Smooth muscle cell of the coronary artery (primary cell): ENCODE measurements at places on chromosomes 4 and X. TPM values are rescaled to one million over a fixed set of nuclear protein-coding genes. Genes with fewer than 3 reads are reported as not detected.

The HTRA3 gene
- 0.45 and 6.8 TPM in 2 replicates for total RNA-seq

The RAB9B gene
- total RNA-seq = 0.94 and 1.5 TPM in 2 replicates

The TCP11X2 gene
- not detected in 2 replicates for total RNA-seq

The F11 gene
- total RNA-seq = not detected in 2 replicates

The PNMA3 gene
- 0.70 TPM in 1 of 2 replicates, not detected in the other for total RNA-seq

The GABRA4 gene
- total RNA-seq = not detected in 2 replicates

The LRBA gene
- 28.8 and 32.5 TPM in 2 replicates for total RNA-seq

The GYPE gene
- total RNA-seq = 0.59 and 1.3 TPM in 2 replicates

The IDS gene
- 28.5 and 30.6 TPM in 2 replicates for total RNA-seq

The NPY5R gene
- total RNA-seq = not detected in 2 replicates

The WDR45 gene
- total RNA-seq = 35.6 and 46.3 TPM in 2 replicates

The NKX3-2 gene
- 0.15 TPM in 1 of 2 replicates, not detected in the other for total RNA-seq

The ZNF157 gene
- total RNA-seq = 0.12 TPM in 1 of 2 replicates, not detected in the other

The SLC38A5 gene
- total RNA-seq = 21.9 and 54.9 TPM in 2 replicates

The IL2RG gene
- total RNA-seq = not detected in 2 replicates

The ITGB1BP2 gene
- 0.70 and 6.6 TPM in 2 replicates for total RNA-seq

The PNMA6A gene
- total RNA-seq = 0.68 and 2.2 TPM in 2 replicates

The EFHC2 gene
- 0.08 and 0.12 TPM in 2 replicates for total RNA-seq

The DRD5 gene
- not detected in 2 replicates for total RNA-seq

The KLHL13 gene
- total RNA-seq = 2.1 and 48.4 TPM in 2 replicates

The MAGEC1 gene
- total RNA-seq = not detected in 2 replicates

The CCDC120 gene
- total RNA-seq = under 0.01 and 0.38 TPM in 2 replicates

The CT47B1 gene
- not detected in 2 replicates for total RNA-seq

The SCFD2 gene
- 35.2 and 49.6 TPM in 2 replicates for total RNA-seq

The FUNDC2 gene
- 39.4 and 59.9 TPM in 2 replicates for total RNA-seq

The ZMAT1 gene
- 0.12 and 0.30 TPM in 2 replicates for total RNA-seq

The ATP8A1 gene
- 0.70 and 2.6 TPM in 2 replicates for total RNA-seq

The USP9X gene
- total RNA-seq = 92.7 and 110 TPM in 2 replicates

The DOCK11 gene
- 14.2 and 16.5 TPM in 2 replicates for total RNA-seq

The COX7B2 gene
- not detected in 2 replicates for total RNA-seq

The SULT1B1 gene
- under 0.01 and 13.7 TPM in 2 replicates for total RNA-seq

The CACNA1F gene
- total RNA-seq = not detected in 2 replicates

The FAM47E gene
- 0.45 and 1.9 TPM in 2 replicates for total RNA-seq

The AMMECR1 gene
- 6.1 and 8.3 TPM in 2 replicates for total RNA-seq

The RPS6KA6 gene
- total RNA-seq = 0.82 and 1.2 TPM in 2 replicates

The LPAR4 gene
- 0.08 TPM in 1 of 2 replicates, not detected in the other for total RNA-seq

The CASP3 gene
- 14.3 and 31.3 TPM in 2 replicates for total RNA-seq

The NAP1L5 gene
- 7.5 and 7.6 TPM in 2 replicates for total RNA-seq

The ABRAXAS1 gene
- total RNA-seq = 10.9 and 15.0 TPM in 2 replicates

The SHISA3 gene
- total RNA-seq = 0.23 and 4.7 TPM in 2 replicates

The CT55 gene
- total RNA-seq = not detected in 2 replicates

The GASK1B gene
- total RNA-seq = 15.8 and 54.2 TPM in 2 replicates
